M059J (cell line): ENCODE measurements at places on chromosomes 5 and 9. TPM values are rescaled to one million over a fixed set of nuclear protein-coding genes. Genes with fewer than 3 reads are reported as not detected.

DNA sequence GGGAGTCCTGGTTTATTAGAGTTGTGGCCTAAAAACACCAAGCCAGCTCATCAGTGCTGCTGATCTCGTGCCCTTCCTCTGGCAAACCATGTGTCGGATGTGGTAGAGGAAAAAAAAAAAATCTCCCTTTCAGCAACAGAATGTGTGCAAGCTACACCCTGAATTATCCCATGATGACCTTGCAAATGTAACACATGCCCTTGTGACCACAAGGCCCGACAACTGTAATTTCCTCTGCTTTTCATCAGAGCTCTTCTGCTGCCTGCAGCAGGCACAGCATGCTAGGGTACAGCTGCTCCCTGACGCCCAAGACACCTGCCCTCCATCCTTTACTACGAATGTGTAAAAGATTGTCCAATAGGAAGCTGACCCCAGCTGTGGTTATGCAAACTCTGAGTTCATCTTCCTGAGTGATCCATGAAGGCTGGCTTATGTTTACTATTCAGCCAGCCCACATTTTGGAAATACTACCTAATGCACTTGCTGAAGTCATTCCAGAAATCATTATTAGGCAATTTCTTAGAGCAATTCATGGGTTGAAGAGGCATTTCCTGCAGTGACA is 14.6 kb upstream of the BNC2 start:
- peak; percentile 90 for DNase-seq

DNA sequence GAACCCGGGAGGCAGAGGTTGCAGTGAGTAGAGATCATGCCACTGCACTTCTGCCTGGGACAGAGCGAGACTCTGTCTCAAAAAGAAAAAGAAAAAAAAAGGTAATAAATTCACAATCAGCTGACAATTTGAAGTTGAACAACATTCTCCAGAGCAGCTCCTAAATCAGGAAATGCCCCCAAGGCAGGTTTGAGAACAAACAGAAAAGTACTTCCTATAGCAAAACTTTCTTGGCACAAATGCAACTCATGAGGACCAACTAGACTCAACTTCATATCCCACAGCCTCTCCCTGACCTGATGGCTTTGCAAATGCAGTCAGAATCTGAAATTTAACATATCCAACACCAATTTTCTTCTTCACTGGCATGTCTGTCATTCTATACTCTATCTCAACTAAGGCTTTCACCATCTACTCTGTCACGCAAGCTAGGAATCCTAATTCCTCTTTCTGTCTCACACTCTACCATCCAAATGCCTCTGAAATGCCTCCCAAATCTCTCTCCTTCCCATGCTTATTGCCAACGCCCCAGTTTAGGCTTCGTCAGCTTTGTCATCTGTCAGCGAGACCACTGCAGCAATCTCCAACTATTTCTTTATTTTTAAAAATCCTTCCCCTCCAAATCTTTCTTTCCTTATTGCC is 113.3 kb downstream of the MAPKAP1 start:
- DNase-seq, result peak; percentile 84

- DNase-seq, result peak; percentile 4
These were observed 8.6 kb downstream of the PCA3 start for GRCh38 chr9:76772686-76773445.

- peak; percentile 91 for DNase-seq
These were observed 82.3 kb downstream of the PTCD2 start for GRCh38 chr5:72402381-72402890.

DNA sequence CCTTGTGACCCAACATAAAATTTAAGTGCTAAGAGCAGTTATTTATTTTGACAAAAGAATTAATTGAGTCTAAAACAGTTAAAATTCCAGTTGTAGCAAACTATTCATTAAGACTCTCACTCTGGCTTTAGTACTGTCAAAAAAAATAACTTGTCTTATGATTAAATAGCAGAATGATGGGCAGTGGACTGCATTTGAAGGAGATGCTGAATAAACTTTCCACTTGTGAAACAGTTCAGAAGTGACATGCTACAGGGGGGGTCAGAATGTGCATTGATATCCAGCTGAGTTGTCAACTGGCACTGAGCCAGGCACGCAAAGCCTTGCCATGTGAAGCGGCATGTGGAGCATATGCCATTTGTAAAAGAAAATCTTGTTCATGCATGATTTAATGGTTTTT is 76.0 kb downstream of the FCHO2 start:
- DNase-seq, result peak; percentile 80

DNA sequence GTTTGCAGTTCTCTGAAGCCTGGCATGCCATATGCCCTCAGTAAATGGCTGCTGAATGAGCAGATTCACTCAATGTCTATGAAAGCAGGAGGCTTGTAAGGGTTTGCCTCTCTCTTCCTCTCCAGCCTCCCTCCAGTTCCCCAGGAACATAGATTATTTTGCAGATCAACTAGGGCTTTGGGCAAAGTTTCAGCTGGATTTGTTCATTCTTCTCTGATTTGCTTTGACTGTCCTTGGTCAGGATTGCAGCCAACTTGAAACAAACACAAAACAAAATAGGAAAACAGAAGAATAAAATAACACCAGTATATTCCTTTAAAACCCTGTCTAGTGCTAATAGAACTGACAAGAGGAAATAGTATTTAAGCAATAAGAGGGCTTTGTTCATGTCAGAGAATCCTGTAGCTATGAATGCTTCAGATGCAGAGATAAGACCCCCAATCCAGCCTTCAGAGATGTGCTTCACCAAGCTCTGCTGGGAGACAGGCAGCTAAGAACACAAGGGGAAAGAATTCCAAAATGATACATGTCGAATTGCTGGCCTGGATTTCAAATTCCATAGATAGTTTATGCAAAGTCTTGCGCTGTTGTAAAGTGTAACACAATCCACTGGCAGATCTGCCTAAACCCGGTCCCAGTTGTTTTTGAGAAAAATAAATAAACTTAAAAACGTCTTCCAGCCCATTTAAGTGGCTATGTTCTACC is 174.3 kb downstream of the PAPPA start:
- DNase-seq, result no peak

- peak; percentile 94 for DNase-seq
These were observed 6.4 kb downstream of the ARRDC1 start for GRCh38 chr9:137611623-137612609.

DNA sequence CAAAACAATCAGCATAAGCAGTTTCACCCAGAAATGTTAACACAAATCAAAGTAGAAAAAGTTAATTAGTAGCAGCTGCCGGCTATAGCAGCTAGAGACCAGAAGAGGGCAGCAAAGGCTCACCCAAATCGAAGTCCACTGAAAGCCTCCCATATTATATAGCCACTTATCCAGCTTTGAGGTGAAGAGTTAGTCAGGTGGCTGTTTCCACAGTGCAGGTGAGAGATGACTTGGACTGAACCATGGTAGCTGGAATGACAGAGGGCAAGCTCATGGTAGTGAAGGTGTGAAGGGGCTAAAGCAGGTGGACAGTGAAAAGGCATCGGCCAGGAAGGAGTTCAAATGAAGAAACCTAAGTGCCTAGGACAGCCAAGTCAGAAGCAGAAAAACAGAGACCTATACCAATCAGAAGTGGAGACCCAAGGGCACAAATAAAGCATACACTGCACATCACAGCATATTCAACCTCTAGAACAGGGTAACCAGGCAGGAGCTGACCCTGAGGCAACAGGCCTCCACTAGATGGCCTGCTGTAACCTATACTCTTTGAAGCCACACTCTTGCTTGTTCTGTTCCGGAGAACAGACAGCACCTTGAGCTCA is 7.2 kb upstream of the RNF38 start:
- DNase-seq, result peak; percentile 59

- no peak for DNase-seq
These were observed 38.3 kb upstream of the EGFL7 start for GRCh38 chr9:136624184-136624951.

DNA sequence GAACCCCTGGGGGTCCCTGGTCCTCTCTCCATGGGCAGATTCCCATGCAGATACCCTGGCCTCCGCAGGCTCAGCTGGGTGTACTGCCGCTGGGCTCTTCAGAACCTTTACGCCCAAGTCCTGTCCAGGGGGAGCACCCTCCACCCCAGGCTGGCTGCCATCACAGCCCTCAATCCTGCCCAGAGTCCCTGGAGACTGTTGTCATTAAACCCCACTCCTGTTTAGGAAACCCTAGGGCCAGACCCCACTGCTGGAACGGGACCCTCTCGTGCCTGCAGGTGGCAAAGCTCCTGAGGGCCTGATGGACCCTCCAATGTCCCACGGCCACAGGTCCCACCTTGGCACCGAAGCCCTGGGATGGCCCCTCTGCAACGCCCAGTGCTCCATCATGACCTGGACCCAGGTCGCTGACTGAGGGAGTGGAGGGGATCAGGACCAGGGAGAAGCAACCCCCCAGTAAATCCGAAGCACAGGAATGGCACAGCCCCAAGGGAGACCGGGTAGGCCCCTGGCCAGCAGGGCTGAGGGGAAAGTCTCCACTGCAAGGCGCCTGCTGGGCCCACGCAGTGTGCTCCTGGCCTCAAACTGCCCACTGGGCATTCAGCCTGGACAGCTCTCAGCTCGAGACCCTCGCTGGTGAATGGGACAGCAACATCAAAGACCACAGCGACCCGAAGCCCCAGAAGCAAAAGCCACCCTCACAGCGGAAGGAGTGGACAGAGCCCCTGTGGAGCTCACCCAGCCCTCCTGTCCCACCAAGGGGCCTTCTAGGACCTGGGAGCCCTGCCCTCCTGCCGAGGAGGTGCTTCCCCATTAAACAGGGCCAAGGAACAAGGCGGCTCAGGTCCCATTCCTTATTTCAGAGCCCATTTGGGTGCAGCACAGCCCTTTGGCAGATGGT is 8.3 kb downstream of the ZDHHC11B start:
- DNase-seq, result no peak

- peak; percentile 9 for DNase-seq
These were observed 126.4 kb upstream of the ADAMTSL1 start for GRCh38 chr9:18347386-18348082.

DNA sequence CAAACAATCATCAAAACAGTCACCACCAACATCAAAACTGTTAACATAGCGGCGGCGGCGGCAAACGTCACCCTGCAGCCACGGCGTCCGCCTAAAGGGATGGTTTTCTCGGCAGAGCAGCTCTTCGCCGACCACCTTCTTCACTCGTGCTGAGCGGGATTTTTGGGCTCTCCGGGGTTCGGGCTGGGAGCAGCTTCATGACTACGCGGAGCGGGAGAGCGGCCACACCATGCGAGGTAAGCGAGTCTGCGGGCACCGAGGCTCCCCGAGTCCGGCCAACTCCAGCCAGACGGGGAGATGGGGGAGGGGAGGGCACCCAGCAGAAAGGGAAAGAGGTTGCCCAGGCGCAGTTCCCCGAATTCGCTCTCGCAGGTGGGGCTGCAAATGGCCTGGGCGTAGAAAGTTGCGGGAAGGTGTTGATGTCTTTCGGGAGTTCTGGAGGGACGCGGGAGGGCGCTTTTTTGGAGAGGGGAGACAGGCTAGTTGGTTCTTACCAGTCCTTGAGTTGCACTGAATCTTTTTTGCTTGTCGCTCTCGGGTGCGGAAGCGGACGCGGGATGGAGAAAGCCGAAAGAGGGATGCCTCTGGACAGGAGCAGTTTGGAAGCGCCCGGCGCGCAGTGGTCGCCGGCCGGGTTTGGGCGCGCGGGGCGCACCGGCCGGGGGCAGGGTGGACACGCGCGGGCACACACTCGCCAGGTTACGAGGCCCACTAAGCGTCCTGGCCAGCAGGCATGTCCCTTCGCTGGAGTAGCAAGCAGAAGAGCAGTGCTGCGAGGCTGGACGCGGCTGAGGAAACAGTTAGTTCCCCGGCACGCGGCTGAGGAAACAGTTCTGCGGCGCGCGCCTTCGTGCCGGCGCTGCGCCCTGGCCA is 849 bp downstream of the RORB start:
- peak; percentile 14 for DNase-seq

GRCh38 chr5:94113-94892 is 2.3 kb downstream of the PLEKHG4B start:
- no peak for DNase-seq

DNA sequence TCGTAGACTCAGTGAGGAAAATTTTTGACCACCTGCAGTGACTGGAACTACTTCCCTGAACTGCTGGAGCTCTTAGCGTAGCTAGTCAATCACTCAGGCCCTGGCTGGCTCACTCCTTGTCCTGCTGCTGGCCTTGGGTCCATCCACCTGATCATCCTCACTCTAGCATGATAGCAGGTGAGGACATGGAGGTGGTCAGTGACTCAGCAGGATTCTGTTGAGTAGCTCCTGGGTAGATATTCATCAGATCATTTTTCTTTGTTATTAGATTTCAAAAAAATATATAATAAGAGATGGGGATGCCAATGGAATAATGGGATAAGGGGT is 25.0 kb upstream of the SEMA4D start:
- DNase-seq, result no peak

DNA sequence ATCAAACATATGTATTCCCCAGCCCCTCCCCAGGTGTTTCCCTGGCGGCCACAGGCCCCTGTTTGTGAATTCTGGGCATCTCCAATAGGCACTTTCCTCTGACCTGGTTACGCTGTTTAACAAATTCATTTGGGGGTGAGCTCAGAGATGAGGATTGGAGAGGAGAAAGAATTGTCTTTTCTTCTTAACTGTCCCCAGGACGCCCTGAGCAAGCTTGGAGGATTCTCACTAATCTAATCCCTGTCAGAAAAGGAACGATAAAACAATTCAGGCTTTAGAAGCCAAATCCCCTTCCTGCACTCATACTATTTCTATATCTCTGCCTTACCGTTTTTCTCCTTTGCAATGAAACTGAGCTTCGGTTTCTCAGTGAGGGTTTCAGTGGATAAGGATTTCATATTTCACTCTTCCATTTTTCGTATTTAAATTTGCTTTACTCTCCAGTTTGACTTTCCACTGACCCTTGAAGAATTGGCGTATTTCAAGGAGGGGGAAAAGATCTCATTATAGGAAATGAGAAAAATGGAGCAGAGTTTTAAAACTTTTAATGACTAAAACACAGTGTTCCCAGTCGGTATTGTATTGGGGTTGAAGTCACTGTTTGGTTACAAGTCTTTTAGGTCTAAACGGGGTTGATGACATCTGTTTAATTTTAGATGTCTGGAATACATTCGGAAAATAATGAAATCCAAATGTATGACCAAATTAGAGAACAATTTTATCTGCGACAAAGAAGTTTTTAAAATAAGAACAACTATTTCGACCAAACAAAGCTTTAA is 180.1 kb downstream of the MACROH2A1 start:
- DNase-seq, result no peak

DNA sequence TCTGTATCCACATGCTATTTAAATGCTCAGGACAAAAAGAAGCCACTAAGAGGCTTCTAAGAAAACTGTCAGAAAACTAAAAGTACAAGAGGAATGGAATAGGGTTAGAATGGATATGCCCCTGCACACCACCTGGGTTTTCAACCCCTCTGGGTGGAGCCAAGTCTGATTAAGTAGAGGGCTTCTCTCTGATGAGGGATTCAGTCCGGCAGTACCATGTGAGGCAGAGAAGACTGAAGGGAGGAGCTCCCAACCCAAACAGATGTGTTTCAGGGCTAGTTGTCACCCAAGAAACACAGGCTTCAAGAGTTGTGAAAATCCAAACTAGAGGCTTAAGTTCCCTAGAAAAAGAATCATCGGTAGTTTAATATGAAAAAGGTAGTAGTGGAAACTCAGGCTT is 12.5 kb downstream of the NREP start:
- DNase-seq, result no peak

- DNase-seq, result peak; percentile 2
These were observed 255.6 kb upstream of the IZUMO3 start for GRCh38 chr9:24801344-24801743.

The HAVCR1 gene
- not detected in 2 replicates for total RNA-seq

The PCDHGA11 gene
- 0.05 TPM in 1 of 2 replicates, not detected in the other for total RNA-seq

The MUSK gene
- total RNA-seq, result 0.15 and 0.59 TPM in 2 replicates

The STPG3 gene
- not detected in 2 replicates for total RNA-seq

The PCDHGA1 gene
- total RNA-seq, result 0.71 and 0.89 TPM in 2 replicates

The SOHLH1 gene
- not detected in 2 replicates for total RNA-seq

The IL33 gene
- 3.7 and 3.9 TPM in 2 replicates for total RNA-seq

The ECM2 gene
- 0.47 and 1.0 TPM in 2 replicates for total RNA-seq

The GADD45G gene
- 0.32 and 0.49 TPM in 2 replicates for total RNA-seq

The OGN gene
- not detected in 2 replicates for total RNA-seq

The SECISBP2 gene
- 21.5 and 22.1 TPM in 2 replicates for total RNA-seq

The SLC1A1 gene
- total RNA-seq, result 14.7 and 20.6 TPM in 2 replicates
